Common myeloid progenitor, CD34-positive (primary cell): ENCODE measurements at places on chromosomes 12 and 14.

DNA sequence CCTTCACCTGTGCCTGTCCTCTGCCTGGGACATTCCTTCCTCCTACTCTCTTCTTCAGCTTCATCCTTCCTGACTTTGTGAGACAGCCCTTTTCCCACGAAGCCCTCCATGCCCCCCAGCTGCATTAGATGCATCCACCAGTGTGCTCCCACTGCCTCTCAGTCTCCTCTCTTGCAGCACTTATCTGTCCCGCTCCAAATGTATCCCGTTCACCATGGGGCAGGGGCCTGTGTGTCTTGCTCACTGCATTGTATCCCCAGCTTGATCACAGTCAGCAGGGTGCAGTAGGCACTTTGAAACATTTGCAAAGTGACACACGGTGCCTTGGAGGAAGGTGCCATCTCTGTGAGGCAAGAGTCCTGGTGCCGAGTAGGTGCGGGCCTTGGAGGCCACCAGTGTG is 104.0 kb downstream of the SLC25A47 start:
- DNase-seq, result no peak

GRCh38 chr12:6826734-6827436 is 1.3 kb upstream of the P3H3 start:
- no peak for DNase-seq

DNA sequence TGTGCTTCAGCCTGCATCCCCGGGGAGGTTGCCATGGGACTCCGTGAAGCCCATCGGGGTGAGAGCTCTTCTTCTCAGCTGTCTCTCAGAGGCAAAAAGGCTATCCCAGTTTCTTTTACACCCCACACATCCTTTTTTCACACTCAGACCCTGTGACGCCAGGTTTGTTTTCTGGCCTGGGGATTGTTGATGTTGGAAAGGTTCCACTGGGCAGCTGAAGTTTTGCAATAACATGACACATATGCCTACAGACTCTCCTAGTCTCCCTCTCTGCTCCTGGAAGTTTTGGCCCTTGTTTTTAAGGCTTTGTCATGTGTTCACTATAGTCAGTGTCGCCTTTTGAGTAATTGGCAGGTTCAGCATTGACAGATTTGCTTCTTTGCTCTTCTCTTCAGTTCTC is 118.6 kb downstream of the SMOC1 start:
- DNase-seq, result no peak

DNA sequence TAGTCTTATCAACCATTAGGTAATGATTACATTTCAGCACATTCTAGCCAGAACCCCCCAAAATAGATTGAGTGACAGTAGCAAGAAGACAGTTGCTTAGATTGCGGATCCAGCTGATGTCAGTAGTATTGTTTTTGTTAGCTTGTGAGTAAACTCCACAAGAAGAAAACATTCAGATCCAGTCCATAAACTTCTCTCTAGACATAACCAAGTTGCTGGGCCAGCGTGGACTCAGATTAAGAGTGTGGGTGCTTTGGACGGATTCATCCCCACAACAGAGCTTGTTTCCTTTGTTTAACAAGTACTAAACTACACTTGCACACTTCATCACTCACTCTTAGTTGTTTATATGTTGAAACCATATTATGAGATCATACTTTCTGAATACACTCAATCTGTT is 293.4 kb downstream of the NPAS3 start:
- no peak for DNase-seq

DNA sequence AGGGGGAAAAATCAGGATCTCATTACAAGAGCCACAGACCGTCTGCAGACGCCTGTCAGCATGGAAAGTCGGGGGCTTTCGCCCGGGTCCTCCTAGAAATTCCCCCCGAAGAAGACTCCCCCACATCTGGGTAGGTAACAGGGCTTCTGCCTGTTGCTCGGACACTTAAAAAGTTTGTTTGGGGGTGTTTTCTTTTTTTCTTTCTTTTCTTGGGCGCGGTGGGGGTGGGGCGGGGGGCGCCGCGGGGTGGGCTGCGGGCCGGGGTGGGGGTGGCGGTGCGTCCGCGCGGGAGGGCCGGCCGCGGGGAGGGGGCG is 358 bp downstream of the ELK3 start:
- DNase-seq, result no peak

DNA sequence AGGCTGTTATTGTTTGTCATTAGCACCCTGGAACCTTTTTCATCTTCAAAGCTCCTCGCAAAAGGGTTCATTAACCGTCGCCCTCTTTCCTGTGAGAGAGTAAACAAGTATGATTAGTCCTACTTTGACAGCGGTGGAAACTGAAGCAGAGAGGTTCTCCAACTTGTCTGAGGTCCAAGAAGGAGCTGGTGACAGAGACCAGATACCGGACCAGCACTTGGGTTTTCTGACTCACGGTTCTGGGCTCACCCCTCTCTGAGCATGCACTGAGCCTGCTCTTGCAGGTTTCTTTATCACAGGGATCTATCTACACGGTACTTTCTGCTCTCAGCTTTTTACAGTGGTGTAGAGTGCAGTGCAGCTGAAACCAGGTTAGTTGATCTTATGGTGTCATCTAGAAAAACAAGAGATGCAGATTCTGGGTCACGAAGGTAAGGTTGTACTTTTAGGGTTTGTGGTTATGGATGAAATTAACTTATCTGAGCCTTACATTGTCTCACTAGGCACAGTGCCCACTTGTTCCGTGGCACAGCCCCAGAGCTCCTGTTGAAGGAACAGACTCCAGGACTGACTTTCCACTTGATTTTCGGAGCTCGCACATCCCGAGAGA is 62.1 kb downstream of the PPP2R5C start:
- DNase-seq, result no peak

- no peak for DNase-seq
These were observed 46.8 kb downstream of the KCNC2 start for GRCh38 chr12:75162845-75163244.

- DNase-seq, result no peak
These were observed 144.9 kb downstream of the PDE3A start for GRCh38 chr12:20513189-20513588.

- DNase-seq, result no peak
These were observed 486.0 kb downstream of the FLRT2 start for GRCh38 chr14:86015941-86016340.
